T-cell (primary cell): ENCODE measurements at places on chromosomes 6 and 20.

DNA sequence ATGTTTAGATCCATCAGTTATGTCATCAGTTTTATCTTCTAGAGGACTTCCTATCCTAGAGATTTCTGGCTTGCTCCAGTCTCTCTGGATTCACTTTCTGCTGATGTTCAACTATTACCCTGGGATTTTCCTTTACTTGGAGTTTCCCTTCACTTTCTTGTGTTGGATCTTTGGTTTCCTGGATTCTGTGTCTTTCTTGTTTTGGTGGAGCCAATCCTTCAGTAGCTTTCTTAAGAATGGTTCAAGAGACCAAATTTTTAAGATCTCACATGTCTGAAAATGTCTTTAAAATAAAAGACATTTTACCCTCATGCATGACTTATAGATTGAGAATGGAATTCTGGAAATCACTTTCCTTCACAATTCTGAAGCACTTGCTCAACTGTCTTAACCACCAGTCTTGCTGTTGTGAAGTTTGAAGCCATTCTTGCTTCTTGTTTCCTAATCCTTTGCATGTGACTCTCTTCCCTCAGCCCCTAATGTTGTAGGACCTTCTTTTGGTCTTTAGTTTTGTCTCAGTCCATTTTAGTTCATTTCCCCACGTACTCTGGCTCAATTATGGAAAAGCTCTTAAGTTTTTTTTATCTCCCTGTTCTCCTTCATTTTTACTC, 87.9 kb downstream of the ARID1B start:
- no peak overlapping the region for H3K4me3 ChIP-seq
- DNase-seq, result no peak
- H3K27me3 ChIP-seq, result no peaks in the 10 kb centered on the region
- peaks cover 10% of the 10 kb centered on the region for H3K4me1 ChIP-seq
- no peak overlapping the region for H3K27ac ChIP-seq

DNA sequence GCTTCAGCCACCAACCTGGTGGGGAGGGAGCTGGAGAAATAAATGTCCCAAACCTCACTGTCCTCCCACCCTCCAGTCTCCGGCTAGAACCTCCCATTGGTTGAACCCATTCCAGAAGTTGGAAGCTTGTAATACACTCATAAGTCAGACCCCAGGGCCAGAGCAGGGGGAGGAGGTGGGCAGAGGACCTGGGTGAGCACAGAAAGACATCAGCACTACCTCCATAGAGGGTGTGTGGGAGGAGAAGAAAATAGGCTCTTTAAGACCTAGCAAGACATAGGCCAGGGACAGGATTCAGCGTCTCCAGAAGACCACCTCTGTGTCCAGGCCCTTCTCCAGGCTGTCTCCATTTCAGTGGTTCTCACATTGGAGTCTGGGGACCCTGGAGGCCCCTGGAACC, 73.3 kb upstream of the TOP1 start:
- H3K36me3 ChIP-seq, result no peaks in the 10 kb centered on the region
- H3K27me3 ChIP-seq, result peaks cover 8% of the 10 kb centered on the region
- no peak overlapping the region for H3K4me3 ChIP-seq
- no peaks in the 10 kb centered on the region for H3K4me1 ChIP-seq

DNA sequence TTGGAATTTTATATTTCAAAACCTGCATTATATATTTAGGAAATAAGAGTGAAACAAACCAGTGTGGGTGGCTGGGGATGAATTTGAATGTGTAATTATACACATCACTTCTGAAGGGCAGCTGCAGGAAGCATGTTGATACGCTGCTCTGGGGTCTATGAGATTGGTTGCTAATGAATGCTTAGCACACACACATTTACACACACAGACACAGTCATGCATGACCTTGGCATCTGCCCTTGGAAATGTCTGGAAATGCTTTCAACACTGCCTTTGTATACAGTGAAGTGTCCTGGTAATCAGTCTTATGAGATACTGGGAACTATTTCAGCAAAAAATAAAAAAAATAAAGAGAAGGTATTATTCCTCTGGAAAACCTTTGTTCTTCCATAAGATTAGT, 83.4 kb downstream of the ELOVL4 start:
- no peaks in the 10 kb centered on the region for H3K36me3 ChIP-seq
- no peaks in the 10 kb centered on the region for H3K4me1 ChIP-seq
- H3K4me3 ChIP-seq, result no peak overlapping the region
- DNase-seq, result no peak

GRCh38 chr6:82968708-82969107, 96.9 kb downstream of the UBE3D start:
- H3K36me3 ChIP-seq, result no peaks in the 10 kb centered on the region
- no peaks in the 10 kb centered on the region for H3K4me1 ChIP-seq
- no peak overlapping the region for H3K4me3 ChIP-seq
- no peak overlapping the region for H3K27ac ChIP-seq
- no peak for DNase-seq

GRCh38 chr20:59411170-59411569, 110.8 kb downstream of the EDN3 start:
- H3K4me1 ChIP-seq, result no peaks in the 10 kb centered on the region
- H3K27me3 ChIP-seq, result peaks cover 32% of the 10 kb centered on the region
- no peak for DNase-seq
- H3K36me3 ChIP-seq, result no peaks in the 10 kb centered on the region
- H3K27ac ChIP-seq, result no peak overlapping the region

DNA sequence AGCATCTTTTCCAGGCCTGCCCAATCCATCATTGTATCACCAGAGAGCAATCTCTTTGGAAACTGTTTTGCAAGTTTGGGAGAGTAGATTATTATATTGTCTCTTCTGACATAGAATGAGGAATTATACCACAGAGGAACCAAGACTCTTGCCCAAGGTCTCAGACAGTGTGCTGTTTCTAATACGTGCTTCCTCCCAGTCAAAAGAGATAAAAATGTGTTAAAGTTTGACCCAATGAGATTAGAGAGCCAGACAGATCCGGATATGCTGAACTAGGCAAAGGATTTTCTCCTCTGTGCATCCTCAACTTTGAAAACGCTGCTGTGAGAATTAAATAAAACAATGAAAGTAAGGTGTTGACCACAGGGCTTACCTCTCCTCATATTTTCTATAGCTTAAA, 18.6 kb upstream of the NT5E start:
- H3K27me3 ChIP-seq, result peaks cover 2% of the 10 kb centered on the region
- no peak overlapping the region for H3K4me3 ChIP-seq
- no peak overlapping the region for H3K27ac ChIP-seq
- H3K36me3 ChIP-seq, result no peaks in the 10 kb centered on the region

DNA sequence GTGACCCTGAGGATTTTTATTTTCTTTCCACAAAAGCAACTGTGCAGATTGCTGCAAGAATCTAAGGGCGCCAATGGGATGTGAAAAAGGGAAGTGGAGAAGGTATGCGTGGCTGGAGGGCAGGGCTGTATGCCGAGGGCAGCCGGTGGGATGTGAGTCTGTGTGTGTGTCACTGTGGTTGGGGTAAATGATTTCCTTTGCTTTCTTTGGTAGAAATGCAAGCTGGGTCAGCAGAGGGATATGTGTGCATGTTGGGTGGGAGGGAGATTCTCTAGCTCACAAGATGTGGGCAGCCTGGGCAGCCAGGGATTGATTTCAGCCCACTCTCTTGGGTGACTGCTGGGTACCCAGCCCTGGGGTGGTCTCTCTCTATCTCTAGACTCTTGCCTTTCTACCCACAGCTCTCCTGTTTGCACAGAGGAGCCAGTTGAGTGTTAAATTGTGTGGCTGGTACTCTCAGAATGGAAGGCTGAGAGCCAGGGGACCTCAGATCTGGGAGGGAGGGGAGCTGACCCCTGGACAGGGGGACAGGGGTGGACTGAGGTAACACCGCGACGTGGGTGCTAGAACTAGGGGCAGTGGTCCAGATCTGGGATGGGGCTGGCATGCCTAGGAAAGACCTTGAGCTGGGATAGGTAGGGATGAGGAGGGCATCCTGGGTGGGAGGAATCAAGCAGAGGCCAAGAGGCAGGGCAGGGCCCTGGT, 136.8 kb upstream of the RNF24 start:
- no peak for DNase-seq
- peaks cover 57% of the 10 kb centered on the region for H3K27me3 ChIP-seq
- H3K27ac ChIP-seq, result no peak overlapping the region
- no peaks in the 10 kb centered on the region for H3K36me3 ChIP-seq

GRCh38 chr6:142055219-142055618, 77.5 kb upstream of the GJE1 start:
- H3K27me3 ChIP-seq, result no peaks in the 10 kb centered on the region
- H3K27ac ChIP-seq, result no peak overlapping the region
- no peaks in the 10 kb centered on the region for H3K4me1 ChIP-seq
- no peak overlapping the region for H3K4me3 ChIP-seq
- DNase-seq, result no peak
- H3K36me3 ChIP-seq, result no peaks in the 10 kb centered on the region

- no peak overlapping the region for H3K4me3 ChIP-seq
- DNase-seq, result no peak
Observed at GRCh38 chr6:24680582-24680981, 13.7 kb downstream of the ACOT13 start.

DNA sequence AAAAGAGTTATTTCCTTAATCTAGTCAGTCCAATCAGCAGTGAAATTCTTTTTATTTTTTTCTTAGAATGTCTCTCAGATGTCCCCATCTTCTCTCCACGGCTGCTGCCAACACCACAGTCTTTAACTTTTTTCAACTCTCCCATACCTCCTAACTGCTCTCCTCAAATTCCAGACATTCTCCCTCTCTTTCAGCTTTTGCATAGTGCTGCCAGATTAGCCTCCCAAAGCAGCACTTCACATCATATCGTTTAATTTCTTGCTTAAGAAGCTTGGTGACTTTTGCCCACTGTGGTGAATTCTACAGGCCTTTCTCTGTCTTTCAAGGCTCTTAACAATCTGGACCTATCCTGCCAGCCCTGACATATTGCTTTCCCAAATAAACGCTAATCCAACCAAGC, 233.4 kb downstream of the UST start:
- H3K36me3 ChIP-seq, result no peaks in the 10 kb centered on the region
- DNase-seq, result no peak
- no peaks in the 10 kb centered on the region for H3K4me1 ChIP-seq
- no peak overlapping the region for H3K27ac ChIP-seq
- no peaks in the 10 kb centered on the region for H3K27me3 ChIP-seq

- H3K27ac ChIP-seq, result no peak overlapping the region
- H3K36me3 ChIP-seq, result peaks cover 43% of the 10 kb centered on the region
- no peak for DNase-seq
- H3K27me3 ChIP-seq, result no peaks in the 10 kb centered on the region
- no peak overlapping the region for H3K4me3 ChIP-seq
- peaks cover 56% of the 10 kb centered on the region for H3K4me1 ChIP-seq
Observed at GRCh38 chr20:48709058-48709691, 118.6 kb downstream of the PREX1 start.

DNA sequence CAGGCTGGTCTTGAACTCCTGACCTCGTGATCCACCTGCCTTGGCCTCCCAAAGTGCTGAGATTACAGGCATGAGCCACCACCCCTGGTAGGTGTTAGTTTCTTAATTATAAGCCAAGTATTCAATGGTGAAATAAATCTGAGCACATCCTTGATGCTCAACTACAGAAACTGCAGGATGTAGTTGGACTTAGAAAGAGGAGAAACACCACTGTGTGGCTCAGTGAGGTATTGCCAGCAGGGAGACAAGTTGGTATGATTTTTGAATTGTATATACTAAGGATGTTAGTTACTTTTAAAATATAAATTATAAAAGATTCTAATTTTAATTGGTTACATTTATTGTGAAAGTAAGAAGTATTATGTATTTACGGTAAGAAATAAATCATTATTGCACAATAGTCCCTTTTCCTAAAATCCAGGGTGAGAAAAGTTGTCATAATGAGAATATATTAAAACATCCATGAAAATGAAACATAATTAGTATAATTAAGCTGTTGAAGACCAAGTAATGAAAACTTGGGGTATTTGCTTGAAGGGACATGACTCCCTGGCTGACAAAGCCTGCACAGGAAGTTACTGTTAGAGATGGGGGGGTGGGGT, 17.6 kb downstream of the SLC18B1 start:
- no peak overlapping the region for H3K27ac ChIP-seq
- H3K27me3 ChIP-seq, result no peaks in the 10 kb centered on the region
- H3K4me3 ChIP-seq, result no peak overlapping the region

DNA sequence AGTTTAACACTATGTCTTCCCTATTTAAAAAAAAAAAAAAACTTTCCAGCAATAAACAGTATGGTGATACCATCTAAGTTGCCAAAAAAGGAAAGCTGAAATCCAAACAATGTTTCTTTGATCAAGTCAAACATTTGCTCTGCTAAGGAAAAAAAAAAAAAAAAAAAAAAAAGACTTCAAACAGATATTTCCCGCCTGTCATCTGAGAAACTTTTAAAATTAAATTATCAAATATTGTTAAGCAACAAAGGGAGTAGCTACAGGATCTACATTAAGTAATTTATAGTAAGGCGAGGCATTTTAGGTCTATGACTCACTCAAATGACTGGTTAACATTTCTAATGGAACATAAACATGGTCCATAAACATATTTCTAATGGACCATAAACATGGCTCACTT, 121.2 kb downstream of the DST start:
- no peaks in the 10 kb centered on the region for H3K27me3 ChIP-seq
- H3K4me3 ChIP-seq, result no peak overlapping the region
- no peak overlapping the region for H3K27ac ChIP-seq
- DNase-seq, result no peak
- no peaks in the 10 kb centered on the region for H3K36me3 ChIP-seq
- H3K4me1 ChIP-seq, result no peaks in the 10 kb centered on the region

DNA sequence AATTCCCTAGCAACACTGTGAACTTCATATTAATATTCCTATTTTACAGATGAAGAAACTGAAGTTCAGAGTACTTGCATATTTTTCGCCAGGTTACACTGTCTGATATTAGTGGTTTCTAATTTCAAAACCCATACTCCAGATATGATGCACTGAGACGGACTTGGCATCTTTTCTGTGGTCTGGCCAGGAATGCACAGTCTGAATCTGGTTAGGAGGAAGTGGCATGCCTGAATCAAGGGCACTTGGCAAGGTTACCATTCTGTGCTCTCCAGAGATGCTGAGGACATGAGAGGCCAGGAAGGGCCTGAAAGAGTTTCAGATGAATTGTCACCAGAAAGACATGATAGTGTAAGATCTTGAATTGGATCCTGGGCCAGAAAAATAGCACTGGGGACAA, 150.1 kb downstream of the HAO1 start:
- H3K4me3 ChIP-seq, result no peak overlapping the region
- no peaks in the 10 kb centered on the region for H3K4me1 ChIP-seq
- no peaks in the 10 kb centered on the region for H3K36me3 ChIP-seq
- no peak overlapping the region for H3K27ac ChIP-seq
- H3K27me3 ChIP-seq, result no peaks in the 10 kb centered on the region
- DNase-seq, result no peak

DNA sequence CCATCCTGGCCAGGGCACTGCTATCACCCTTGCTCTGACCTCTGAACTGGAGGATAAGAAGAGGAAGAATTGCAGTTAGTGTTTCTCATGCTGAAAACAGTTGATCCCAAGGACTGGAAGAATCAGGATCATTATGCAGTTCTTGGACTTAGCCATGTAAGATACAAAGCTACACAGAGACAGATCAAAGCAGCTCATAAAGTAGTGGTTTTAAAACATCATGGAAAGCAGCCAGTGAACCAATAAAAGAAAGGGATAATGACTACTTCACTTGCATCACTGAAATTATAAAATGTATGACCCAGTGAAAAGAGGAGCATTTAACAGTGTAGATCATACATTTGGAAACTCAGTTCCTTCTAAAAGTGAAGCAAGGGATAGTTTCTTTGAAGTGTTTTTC, 47.7 kb downstream of the DNAH8 start:
- no peaks in the 10 kb centered on the region for H3K27me3 ChIP-seq
- H3K4me3 ChIP-seq, result no peak overlapping the region
- DNase-seq, result no peak
